ENCODE measurements at places on chromosomes 4 and X.

GRCh38 chrX:14598330-14598729, 69.0 kb downstream of the GLRA2 start:
- no peak for DNase-seq

DNA sequence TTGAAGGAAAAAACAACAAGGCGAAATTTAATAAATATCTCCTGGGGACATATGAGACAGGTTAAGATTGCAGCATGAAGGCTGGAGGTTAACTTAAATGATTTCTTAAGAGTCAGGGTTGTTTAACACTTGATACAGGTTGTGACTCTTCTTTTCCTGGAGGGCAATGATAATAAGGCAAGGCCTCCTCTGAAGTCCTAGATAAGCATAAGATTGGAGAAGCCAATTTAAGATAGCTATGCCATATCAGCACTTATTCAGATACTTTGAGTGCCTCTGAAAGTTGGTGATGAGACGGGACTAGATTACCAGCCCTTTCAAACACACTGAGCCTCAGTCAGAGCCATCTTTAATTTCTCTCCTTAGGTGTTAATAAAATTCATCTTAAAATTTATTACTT, 350.8 kb downstream of the FBXO8 start:
- no peak for DNase-seq

DNA sequence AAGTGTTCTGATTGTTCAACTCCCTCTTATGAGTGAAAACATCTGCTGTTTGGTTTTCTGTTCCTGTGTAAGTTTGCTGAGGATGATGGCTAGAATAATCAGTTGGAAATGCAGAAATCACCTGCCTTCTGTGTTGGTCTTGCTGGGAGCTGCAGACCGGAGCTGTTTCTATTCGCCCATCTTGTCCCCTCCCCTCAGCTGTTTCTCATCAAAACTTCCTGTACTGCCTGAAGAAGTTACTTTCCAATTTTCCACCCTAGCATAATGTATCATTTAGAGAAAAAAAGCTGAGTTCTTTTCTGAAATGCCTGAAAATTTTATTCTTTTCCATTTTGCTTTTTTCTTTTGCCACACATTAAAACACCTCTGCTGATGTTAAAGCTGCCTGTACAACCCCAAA, 167.6 kb downstream of the TEX13A start:
- DNase-seq: no peak

DNA sequence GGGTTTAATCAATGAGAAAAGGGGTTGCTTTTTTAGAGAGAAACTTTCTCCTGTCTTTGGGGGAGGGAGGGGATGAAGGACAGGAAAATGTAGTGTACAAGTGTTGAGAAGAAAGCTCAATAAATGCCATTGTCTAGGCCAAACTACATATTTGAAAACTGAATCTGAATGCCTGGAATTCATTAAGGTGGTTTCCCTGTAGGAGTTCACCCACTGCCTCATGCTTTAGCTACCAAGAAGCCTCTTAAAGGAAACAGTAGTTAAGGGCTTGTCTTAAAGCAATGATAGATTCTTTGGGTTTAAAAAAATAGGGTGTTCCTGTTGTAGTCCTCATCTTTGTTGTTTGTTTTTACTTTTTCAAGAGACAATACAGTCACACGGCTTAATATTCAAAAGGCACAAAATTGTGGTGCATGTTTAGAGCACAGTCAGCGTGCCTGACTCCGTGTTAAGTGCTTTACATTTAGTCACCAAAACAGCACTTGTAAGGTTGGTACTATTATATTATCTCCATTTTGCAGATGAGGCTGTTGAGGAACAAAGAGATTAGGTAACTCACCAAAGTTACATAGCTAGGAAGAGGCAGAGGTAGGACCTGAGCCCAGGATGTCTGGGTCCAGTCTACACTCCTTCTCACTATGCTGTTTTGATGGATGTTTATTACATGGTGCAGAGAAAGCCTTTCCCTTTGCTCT, 46.0 kb downstream of the FNIP2 start:
- no peak for DNase-seq
